ENCODE measurements at places on chromosomes 12 and 14. TPM values are rescaled to one million over a fixed set of nuclear protein-coding genes. Genes with fewer than 3 reads are reported as not detected.

GRCh38 chr14:82855912-82856391, 1322.3 kb upstream of the SEL1L start:
- no peak for DNase-seq

DNA sequence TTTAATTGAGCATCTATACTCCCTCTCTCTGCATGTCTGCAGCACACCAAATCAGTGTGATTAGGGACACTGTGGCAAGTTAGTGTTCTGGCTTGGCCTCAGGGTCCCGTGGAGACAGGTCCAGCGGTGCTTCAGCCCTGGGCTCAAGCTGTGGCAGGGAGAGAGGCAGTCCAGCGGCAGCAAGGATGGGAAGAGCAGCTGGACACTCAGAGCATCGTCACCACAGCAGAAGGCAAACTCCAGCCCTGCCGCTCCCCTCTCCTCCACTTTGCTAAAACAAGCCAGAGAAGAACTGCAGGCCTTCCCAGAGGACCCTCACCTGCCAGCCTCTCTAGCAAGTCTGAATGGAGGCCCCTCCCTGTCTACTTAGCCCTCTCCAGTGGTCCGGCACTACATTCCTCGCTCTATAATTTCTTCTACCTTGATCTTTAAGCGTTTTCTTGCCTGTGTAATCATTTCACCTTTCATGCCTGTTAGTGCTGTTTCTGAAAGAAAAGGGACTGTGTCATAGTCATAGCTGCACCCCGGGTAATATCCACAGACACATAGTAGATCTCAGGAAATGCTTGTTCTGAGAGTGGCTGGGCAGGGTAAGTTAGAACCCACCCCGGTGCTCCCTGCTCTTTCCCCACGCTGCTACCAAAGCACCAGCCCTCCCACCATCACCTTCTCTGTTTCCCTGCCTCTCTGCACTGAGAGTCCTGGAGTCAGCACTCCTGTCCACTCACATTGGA, 22.1 kb downstream of the ZFP36L1 start:
- DNase-seq, result no peak

- no peak for DNase-seq
Measured at GRCh38 chr14:20732477-20732876, 13.2 kb upstream of the EDDM3A start.

GRCh38 chr14:101557811-101558738, 3.2 kb upstream of the DIO3 start:
- DNase-seq, result no peak

- DNase-seq, result no peak
Measured at GRCh38 chr12:124049451-124050094, 76.6 kb downstream of the ZNF664 start.

GRCh38 chr14:71716041-71716772, 216.0 kb upstream of the RGS6 start:
- no peak for DNase-seq

Gene SRSF5
- 118 TPM for total RNA-seq

Gene B3GNT4
- 7.2 TPM for total RNA-seq

All from occipital lobe (tissue), 3 donors.